GOT3 (cell line): ENCODE measurements at places on chromosomes 6 and 20.
A peak's percentile ranks its signal among the peaks of the same experiment; 100 is the strongest.

GRCh38 chr6:154773610-154774089 lies 40.4 kb downstream of the SCAF8 start:
- no peak for DNase-seq

DNA sequence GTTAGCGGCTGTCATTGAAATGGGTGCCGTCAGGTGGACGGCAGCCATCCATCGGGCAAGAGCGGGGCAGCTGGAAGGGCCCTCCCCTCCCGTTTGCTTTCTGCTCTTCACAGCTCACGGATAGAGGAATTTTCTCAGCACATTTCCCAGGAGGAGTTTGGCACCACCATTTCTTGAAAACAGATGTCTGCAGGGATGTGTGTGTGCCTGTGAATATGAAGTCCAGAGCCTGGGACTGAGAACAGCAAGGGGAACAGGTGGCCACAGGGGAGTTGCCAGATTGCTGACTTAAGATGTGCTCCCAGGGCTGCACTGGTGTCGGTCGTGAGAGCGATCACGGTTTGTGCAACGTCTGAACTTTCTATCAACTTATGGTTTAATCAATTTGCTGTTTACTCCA lies 22.1 kb upstream of the ECI2 start:
- no peak for DNase-seq

DNA sequence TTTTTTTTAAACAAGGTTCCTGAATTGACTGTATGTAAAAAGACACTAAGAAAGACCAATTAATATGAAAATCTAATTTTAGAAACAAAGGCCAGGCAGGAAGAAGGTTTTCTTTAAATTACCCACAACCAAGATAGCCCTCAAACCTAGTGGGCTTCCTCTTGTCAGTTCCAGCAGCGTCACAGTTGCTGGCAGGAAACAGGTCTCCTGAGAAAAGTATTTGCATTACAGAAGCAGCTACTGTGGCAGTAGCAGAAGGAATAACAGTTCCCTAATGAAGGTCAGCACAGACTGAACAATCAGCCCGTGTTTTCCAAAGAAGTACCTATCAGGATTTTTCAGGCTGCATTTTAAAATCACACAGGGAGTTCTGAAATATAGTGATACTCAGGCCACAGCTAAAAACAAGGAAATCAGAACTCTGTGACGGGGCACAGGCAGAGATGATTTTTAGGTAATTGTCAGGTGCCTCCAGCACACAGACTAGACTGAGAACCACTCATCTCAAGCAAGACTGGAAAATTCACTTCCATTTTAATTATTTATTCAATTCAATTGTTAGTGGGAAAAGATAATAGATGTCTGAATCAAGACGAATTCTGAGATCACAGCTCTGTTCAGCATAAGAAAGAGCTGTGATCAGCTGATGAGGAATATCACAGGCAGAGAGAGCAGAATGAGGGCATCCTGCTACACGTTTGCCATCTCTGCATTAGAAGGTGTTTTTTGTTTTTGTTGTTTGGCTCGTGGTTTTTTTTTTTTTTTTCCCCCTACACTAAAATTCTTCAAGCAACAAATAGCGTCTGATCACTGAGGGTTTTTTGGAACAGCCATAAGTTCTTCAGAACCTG lies 230.5 kb upstream of the KHDRBS2 start:
- DNase-seq, result no peak

DNA sequence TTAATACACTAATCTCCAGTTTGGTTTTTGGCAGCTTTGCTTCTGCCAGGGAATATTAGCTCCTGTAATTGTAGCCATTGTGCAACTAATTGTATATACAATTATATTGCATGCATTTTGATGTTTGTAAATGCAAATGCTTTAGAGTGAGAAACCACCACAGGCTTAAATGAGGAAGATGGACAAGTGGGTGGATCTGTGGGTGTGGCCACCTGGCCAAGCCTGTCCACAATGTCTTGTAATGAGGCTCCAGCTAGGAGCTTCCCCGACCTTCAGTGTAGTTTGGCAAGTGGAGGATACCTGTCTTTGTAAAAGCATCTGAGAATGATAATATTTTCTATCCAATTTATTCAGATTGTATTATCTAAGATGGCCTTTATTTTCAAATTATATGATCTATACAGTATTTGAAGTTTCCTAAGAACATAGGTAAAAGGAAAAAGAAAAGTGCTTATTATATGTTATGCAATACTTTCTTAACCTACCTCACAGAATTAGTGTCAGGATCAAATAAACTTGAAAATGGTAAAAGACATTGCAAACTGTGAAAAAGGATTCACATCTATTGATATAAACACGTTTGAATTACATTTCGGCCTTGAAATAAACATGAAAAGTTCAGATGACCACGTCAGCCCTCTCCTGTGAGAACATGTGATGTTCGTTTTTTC lies 49.3 kb upstream of the ARID1B start:
- no peak for DNase-seq

DNA sequence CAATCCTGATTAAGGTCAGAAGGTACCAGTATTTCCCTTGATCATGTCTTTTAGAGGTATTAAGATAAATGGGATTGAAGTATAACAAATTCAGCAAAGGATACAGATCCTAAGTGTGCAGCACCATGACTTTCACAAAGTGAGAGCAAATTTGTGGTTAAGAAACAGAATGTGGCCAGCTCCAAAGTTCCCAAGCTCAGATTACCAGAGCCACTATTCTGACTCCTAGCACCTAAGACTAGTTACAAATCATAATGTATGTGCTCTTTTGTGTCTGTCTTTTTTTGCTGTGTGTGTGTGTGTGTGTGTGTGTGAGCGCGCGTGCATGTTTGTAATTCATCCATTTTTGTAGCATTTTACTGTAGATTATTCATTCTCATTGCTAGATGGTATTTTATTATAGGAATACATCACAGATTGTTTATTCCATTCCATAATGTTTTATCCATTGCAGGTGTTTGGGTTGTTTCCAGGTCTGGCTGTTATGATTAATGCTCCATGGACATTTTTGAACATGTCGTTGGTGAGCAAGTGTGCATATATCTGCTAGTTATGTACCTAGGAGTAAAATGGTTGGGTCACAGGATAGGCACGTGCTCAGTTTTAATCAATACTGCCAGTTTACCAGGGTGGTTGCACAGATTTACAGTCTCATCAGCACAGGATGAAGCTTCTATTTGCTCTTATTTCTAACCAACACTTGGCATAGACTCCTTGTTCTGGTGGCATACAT lies 314.0 kb upstream of the JAG1 start:
- DNase-seq, result no peak

- no peak for DNase-seq
These were observed 160.2 kb upstream of the STXBP5 start for GRCh38 chr6:147043994-147044477.

GRCh38 chr6:163438940-163439335 lies 24.4 kb downstream of the QKI start:
- DNase-seq, result no peak

- DNase-seq, result peak; percentile 44
These were observed 143.2 kb downstream of the CEBPB start for GRCh38 chr20:50333812-50334211.

DNA sequence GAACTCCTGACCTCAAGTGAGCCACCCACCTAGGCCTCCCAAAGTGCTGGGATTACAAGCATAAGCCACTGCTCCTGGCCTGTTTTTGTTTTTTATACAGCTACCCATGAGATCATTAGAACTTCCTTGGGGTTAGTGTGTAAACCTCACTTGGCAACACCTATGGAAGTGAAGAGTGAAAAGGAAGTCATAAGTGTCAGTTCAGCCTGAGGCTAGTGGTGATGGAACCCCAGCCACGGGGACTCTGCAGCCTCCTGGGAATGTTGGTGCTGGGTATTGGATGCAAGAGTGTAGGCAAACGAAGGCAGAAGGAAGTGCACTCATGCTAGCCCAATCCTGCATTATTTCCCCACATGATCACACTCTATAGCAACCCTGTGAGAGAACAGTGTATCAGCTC lies 33.6 kb upstream of the FUCA2 start:
- no peak for DNase-seq

- no peak for DNase-seq
These were observed 6.2 kb downstream of the SEL1L2 start for GRCh38 chr20:13984211-13984610.

- no peak for DNase-seq
These were observed 33.6 kb downstream of the GFOD1 start for GRCh38 chr6:13453771-13454251.

GRCh38 chr6:52616059-52616690 lies 39.3 kb upstream of the TRAM2 start:
- DNase-seq, result no peak

GRCh38 chr6:51093871-51094270 lies 275.2 kb downstream of the TFAP2B start:
- DNase-seq, result no peak

DNA sequence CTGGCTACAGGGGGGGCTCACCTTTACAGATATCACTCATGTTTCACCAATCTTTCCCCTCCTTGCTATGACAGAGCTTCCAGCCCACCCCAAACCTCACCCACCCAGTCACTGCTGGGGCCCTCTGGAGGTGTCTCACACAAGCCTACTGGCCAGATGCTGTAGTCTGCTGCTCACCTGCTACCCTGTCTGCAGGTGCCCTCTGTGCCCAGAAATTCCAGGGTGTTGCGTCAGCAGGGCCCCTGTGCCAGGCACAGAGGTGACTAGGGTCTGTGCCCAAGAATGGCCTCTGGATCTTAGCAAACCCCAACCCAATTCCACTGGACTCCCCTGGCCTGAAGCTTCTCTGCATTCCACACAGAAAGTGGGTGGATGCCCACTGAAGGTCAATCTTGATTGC lies 21.4 kb downstream of the UNC5CL start:
- DNase-seq, result no peak

DNA sequence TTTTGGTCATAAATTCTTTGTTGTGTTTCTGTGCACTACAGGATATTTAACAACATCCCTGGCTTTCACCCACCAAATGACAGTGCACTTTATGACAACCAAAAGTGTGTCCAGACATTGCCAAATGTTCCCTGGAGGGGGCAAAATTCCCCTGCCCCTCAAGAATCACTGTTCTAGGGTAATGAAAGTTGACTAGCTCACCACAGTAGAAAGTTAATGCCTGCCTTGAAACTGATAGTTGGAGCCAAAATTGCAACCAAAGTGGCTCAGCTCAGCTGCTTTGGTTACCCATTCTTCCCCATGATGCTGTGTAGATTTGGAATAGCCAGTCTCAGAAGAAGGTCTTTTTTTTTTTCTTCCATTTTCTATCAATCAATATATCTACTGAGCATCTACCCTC lies 150.6 kb downstream of the RALGAPA2 start:
- DNase-seq, result no peak

- no peak for DNase-seq
These were observed 397.4 kb downstream of the C6orf118 start for GRCh38 chr6:164911873-164912580.

- no peak for DNase-seq
These were observed 374.3 kb downstream of the LMBRD1 start for GRCh38 chr6:69422475-69422874.

DNA sequence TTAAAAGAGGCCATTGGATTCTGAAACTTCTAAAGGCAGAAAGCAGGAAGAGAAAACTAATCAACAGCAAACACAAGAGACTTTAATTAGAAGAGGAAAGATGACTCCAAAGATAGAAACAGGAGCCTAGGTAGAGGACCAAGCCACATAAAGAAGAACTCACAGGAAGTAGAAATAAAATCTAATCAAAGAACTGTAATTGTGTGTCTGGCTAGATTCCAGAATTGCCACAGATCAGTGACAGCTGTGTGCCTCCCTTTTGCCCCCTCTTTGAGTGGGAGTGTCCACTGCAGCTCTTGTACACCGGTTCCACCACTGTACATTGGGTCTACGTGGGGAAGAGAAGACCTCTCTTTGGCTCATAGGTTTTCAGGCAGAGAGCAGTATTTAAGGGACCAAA lies 22.3 kb upstream of the THEMIS start:
- DNase-seq, result no peak

DNA sequence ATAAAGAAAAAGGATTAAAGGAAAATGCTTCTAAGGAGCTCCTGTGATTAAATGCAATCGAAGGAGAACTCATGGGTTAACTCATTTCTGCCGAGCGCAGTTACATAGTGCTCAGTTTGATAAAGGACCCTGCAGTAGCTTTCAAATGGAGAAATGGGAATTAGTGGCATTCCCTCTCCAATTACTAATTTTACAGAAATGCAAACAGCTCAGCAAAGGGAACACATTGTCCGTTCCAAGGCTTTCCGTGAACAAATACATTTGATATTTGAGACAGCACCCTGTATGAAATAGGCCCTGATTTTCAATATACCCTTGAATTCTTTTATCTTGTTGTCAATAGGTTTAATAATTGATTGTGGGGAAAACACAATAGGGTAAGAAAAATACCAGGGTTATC lies 375.9 kb upstream of the TSHZ2 start:
- DNase-seq, result no peak

DNA sequence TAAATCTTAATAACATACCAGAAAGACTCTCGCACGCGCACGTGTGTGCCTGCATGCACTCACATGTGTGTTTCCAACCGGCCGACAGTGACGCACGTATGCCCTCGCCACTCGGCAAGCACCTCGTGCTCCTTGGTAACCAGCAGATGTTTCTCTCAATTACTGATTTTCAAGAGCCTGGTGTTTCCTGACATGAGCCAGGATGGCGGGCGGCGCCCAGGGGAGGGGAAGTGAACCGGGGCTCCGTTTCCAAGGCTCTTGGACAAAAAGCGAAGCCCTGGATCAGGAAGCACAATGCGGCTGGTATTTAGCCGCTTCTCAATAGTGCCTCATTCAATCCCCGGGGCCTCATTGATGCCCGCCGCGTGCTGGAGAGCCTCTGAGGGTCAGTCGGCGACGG lies 37.7 kb downstream of the PMEPA1 start:
- DNase-seq, result no peak

DNA sequence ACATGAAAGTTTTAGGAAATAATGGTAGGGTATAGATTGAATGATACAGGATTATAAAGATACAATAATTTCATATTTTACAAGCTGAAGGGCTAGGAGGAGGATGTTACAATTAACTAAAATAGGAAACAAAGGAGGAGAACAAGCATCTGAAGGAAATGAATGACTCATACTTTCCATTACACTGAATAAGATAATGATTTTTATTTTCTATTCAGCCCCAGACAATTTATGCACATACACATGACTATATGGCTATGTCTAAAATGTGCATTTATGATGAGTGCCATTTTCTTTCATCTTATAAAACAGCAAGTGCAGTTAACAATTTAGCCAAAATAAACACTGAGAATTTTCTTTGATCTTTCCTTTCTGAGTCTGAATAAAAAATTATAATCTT lies 994.6 kb upstream of the ADGRB3 start:
- DNase-seq, result no peak

GRCh38 chr6:31152781-31153180 lies 4.8 kb downstream of the CCHCR1 start:
- no peak for DNase-seq

GRCh38 chr20:9319687-9320384 lies 194.6 kb upstream of the LAMP5 start:
- DNase-seq, result no peak

DNA sequence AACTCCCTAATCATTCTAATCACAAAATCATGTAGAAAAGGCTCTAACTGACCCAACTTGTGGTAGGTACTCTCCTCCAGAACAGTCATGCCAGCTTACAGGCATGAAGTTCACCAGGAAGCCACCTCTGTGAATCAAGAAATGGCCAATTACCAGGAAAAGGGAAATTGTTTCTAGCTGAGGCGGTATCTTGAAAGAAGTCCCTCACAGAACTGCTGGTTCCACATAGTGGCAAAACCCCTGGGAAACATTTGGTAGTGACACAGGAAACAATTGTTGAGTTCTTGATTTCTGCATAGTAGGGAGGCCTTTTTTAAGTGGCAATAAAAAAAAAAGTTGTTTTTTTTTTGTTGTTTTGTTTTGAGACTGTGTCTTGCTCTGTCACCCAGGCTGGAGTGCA lies 3.4 kb upstream of the ZHX3 start:
- no peak for DNase-seq
